Hindlimb muscle (tissue), 1 donor: ENCODE measurements at places on chromosomes 3 and 15. TPM values are rescaled to one million over a fixed set of nuclear protein-coding genes. Genes with fewer than 3 reads are reported as not detected.

The NAALADL2 gene
- 5.5 TPM for polyA plus RNA-seq

The PLSCR5 gene
- polyA plus RNA-seq = not detected

The PLA2G4D gene
- polyA plus RNA-seq = 0.08 TPM

The SLC12A1 gene
- polyA plus RNA-seq = 0.03 TPM

The IL16 gene
- polyA plus RNA-seq = 9.1 TPM

The CFAP100 gene
- 0.58 TPM for polyA plus RNA-seq

The MYH15 gene
- 0.23 TPM for polyA plus RNA-seq

The STRIT1 gene
- polyA plus RNA-seq = 24.2 TPM

The COL6A5 gene
- polyA plus RNA-seq = not detected

GRCh38 chr3:29026959-29027358, 253.9 kb upstream of the RBMS3 start:
- no peak for DNase-seq

GRCh38 chr3:176690083-176690869, 507.0 kb downstream of the TBL1XR1 start:
- no peak for DNase-seq

- DNase-seq = no peak
Observed at GRCh38 chr3:116759316-116759715, 49.7 kb downstream of the TUSC7 start.

DNA sequence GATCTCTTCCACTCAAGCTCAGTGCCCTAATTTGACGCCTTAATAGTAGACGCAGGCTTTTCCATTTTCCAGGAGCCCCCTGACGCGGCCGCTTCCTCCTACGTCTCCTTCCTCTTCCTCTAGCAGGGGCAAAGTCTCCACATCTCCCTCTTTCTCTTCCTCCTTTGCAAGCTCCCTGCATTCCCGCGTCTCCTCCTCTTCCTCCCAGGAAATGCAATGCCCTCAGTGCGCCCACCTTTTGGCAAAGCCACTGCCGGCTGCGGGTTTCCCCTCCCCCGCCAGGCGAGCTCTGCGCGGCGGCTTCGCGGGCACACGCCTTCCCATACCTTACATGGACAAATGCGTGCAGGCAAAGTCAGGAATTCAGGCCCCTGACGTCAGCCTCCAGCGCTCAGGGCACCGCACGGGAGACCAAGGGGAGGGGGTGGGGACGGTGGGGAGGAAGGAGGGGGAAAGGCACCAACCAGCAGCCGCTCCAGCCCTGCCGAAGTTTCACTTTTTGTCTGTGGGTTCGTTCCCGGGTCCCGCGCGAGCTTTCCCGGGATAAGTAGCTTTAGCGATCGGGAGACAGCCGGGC, 432 bp upstream of the LPP start:
- DNase-seq = peak; percentile 79

DNA sequence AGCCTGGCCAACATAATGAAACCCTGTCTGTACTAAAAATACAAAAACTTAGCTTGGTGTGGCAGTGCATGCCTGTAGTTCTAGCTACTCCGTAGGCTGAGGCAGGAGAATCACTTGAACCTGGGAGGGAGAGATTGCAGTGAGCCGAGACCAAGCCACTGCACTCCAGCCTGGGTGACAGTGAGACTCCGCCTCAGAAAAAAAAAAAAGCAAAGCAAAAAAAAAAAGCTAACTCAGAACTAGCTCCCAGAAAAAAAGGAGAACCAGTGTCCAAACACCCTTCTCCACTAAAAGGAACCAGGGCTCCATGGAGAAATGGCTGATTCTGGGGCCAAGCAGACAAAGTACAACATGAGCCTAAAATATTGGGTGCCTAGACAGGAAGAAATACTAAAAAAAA, 16.7 kb upstream of the CRTC3 start:
- DNase-seq = no peak

DNA sequence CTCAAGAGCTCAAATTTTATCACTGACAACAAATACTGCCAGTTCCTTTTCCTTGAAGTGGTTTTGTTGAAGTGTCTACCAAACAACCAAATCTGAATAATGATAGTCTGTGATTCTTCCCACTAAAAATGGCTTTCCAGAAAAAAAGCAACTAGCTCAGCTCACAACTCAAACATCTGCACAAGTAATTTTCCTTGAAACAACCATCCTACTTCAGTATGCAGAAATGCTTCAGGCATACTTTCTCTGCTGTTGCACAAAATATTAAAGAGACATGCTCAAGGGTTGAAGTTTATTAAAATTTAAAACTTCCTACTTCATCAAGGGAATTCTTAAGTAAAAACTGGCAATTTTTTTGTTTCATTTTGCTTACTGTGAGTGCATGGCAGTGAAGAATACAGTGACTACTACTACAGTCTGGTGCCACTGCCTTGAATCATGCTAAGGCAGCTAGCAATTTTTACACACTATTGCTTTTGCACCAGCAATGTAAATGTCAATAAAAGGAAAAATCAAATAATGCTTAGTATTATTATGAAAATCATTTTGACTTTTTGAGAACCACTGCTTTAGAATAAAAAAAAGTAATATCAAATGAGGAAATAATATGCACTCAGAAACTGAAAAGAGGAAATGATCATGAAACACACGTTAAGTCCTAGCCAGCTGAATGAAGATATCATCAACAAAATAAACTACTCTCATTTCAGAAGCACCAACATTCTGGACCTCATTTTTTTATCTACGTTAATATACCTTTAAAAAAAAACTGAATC, 33.6 kb downstream of the VPS13C start:
- no peak for DNase-seq

DNA sequence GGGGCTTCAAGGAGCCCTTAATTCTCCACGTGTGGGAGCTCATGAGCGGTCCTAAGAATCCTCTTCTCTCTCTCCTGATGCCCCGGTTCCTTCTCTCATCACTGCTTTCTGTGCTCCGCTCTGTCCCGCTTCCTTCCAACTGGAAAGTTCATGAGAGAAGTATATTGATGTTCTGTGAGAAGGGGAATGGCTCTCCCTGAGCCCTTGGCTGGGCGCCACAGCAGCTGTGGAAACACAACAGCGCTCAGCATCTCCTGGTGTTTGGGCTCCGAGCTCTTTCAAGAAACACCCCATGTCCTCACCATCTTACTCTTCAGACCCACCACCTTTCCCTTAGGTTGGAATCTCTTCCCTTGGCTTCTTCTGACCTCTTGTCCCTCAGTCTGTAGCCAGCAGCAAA, 161.7 kb downstream of the VGLL4 start:
- DNase-seq = peak; percentile 85

GRCh38 chr3:12967606-12968351, 105.5 kb downstream of the IQSEC1 start:
- DNase-seq = peak; percentile 88

DNA sequence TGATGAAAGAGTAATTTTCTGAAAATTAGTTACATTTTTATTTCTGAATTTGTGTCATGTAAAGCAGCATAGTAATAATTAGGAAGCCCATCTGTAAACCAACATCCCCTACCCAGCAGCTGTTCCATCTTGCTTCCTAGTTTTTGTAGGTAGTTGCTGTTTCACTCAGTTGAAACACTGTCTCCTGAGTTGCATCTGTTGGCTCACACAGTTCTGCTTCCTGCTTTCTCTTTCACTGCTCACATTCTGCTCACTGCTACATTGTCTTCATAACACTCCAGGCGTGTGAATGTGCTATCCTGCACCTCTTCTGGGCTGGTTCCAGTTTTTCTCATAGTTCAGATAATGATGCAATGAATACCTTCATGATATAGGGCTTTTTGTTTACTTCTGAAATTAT, 123.4 kb downstream of the EPHB1 start:
- no peak for DNase-seq

- no peak for DNase-seq
Observed at GRCh38 chr3:175338775-175339535, 479.8 kb downstream of the NAALADL2 start.

DNA sequence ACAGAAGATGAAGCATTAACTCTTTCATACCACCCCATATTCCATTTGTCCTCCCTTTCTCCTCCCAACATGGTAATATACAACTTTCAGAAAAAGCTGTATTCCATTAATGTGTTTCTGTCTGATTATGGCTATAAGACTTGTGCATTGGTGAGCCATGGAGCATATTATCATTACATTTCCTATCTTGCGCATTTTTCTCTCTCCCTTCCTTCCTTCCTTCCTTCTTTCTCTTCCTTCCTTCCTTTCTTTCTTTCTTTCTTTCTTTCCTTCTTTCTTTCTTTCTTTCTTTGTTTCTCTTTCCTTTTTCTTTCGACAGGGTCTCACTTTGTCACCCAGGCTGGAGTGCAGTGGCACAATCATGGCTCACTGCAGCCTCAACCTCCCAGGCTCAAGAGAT, 25.5 kb upstream of the PDE8A start:
- no peak for DNase-seq

- DNase-seq = no peak
Observed at GRCh38 chr3:113275258-113275556, 63.9 kb downstream of the BOC start.

DNA sequence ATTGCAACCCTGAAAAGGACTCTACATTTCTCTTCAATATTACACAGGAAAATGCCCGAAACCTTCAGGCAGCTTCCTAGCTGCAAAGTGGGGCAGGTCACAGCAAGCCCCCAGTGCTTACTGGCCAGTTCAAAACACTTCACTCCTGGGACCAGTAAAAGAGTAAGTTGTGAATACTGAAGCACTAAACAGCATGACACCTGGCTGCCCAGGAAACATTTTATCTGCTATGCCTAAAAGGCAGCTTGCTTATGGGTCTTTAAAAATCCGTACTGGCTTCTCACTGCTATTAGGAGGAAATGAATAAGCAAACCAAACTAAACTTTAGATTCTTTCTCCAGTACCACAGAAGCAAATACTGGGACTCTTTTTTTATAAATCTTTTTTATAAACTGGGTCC, 457.9 kb upstream of the ALCAM start:
- DNase-seq = no peak

DNA sequence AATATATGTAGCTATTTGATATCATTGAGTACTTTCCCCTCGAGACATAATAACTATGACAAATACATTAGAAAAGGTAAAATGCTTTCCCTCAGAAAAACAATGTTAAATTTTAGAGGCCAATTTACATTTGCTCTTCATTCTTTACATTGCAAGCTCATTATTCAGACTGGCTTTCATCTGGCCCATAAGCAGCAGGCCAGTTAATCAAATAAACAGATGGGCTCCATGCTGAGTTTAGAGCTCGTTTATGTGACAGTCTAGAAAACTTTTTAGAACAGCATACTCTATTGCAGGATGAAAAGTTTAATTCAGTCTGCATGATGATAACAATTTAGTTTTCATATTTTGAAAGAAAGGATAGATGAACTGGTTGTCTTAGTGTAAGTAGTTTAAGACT, 150.6 kb downstream of the DUT start:
- DNase-seq = no peak

- DNase-seq = no peak
Observed at GRCh38 chr3:58023531-58023930, 15.3 kb downstream of the FLNB start.

DNA sequence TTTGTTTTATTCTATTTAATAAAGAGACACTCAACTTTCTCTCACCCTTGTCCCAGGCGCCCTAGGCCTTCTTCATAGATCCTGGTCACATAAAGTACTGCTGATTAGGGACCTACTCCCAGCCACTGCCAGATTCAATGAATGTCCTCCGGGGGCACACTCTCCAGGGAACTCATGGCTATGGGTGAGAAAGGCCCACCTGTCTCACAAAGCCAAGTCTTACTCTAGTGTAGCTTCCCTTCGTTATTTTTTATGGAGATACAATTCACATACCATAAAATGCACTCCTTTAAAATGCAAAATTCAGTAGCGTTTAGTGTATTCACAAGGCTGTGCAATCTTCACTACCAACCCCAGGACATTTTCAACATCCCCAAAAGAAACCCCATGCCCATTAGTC, 87.8 kb downstream of the ADCY5 start:
- no peak for DNase-seq

- no peak for DNase-seq
Observed at GRCh38 chr3:17905996-17906395, 163.6 kb upstream of the TBC1D5 start.

- DNase-seq = no peak
Observed at GRCh38 chr3:166422556-166422955, 585.3 kb upstream of the BCHE start.

GRCh38 chr3:104717828-104718196, 648.9 kb upstream of the ALCAM start:
- DNase-seq = no peak

GRCh38 chr3:79765911-79766310, 1.9 kb downstream of the ROBO1 start:
- DNase-seq = no peak

GRCh38 chr3:39267631-39268548, 11.9 kb downstream of the CX3CR1 start:
- no peak for DNase-seq

DNA sequence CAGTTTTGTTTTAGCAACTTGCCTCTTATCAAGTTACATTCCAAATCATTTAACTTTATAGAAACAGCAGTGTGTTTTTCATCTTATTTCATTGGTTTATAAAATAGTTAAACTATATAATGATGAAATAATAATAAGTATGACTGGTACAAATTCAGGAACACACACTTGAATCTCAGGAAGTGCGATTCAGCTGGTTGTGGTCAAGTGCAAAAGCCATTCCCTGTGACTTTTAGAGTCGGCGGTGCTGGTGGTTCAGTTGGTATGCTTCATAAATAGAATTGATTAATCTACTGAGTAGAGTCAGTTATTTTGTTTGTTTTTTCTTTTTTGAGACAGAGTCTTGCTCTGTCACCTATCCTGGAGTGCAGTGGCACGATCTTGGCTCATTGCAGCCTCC, 22.7 kb downstream of the SACM1L start:
- DNase-seq = no peak

DNA sequence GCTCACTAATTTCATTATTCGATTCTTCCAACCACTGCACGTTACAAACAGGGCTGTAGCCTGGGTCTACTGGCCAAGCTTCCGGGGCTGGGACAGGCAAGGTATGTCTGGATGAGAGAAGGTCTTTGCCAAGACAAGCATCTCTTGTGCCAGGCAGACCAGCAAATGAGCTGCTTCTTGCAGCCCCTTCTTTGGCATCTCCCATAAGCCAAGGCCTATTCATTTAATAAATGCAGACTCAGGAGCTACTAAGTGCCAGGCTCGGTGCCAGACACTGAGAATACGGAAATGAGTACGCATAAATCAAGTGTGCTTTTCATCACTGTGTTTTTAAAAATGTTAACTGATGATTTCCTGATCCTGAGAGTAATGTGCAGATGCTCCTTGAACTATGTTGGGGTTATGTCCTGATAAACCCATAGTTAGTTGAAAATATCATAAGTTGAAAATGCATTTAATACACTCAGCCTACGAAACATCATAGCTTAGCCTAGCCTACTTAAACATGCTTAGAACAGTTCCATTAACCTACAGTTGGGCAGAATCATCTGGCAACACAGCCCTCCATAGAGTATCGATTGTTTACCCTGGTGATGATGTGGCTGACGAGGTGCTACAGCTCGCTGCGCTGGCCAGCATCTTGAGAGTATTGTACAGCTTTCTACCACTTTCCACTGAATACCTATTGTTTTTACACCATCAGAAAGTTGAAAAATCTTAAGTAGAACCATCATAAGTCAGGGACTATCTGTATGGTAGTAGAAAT, 135.0 kb upstream of the CTDSPL start:
- no peak for DNase-seq

DNA sequence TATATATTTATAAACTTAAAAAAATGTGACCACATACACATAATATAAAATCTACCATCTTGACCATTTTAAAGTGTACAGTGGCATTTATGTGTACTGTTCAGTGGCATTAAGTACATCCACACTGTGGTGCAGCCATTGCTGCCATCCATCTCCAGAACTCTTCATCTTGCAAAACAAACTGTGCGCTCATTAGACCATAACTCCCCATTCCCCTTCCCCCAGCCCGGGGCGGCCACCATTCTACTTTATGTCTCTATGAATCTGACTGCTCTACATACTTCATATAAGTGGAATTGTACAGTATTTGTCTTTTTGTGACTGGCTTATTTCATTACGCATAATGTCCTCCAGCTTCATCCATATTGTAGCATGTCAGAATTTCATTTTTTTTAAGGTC, 47.8 kb downstream of the CTXND1 start:
- no peak for DNase-seq
